ENCODE measurements at places on chromosomes 13 and 19. TPM values are rescaled to one million over a fixed set of nuclear protein-coding genes. Genes with fewer than 3 reads are reported as not detected.

The SLC46A3 gene
- total RNA-seq = 12.6 TPM

DNA sequence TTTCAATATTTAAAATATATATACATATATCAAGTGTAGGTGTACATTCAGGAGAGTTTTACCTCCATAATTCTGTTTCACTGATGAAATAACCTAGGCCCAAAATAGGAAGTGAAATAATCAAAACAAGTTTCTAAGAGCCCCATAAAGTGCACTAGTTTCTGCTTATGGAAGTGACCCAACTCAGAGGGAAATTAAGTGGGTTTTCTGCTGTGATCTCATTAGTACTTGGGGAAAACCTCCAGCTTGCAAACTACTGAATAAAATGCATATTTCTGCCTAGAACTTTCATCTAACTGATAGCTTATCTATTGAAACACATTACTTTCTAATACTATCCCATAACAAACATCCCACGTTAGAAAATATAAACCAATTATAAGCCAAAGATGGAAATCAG, 45.4 kb upstream of the MIR17HG start:
- DNase-seq = no peak

The PPM1N gene
- 1.4 TPM for total RNA-seq

DNA sequence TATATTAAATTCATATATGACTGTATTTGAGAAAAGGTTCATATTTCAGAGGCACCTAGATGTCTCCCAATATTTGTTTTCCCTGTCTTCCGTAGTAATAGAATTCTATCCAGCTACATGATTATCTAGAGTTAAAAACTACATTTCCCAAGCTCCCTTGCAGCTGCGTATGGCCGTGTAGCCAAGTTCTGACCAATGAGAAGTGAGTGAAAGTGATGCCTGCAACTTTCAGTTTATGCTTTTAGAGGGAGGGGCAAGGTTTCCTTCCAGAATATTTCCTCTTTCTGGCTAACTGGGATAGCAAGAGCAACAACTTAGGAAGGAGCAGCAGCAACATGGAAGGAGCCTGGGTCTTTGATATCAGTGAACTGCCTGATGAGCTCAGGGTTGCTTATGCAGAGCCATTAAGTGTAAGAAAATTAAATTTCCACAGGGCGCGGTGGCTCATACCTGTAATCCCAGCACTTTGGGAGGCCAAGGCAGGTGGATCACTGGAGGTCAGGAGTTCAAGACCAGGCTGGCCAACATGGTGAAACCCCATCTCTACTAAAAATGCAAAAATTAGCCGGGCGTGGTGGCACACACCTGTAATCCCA, 23.2 kb upstream of the CYP2A13 start:
- no peak for DNase-seq

The CFAP97D2 gene
- total RNA-seq = not detected

DNA sequence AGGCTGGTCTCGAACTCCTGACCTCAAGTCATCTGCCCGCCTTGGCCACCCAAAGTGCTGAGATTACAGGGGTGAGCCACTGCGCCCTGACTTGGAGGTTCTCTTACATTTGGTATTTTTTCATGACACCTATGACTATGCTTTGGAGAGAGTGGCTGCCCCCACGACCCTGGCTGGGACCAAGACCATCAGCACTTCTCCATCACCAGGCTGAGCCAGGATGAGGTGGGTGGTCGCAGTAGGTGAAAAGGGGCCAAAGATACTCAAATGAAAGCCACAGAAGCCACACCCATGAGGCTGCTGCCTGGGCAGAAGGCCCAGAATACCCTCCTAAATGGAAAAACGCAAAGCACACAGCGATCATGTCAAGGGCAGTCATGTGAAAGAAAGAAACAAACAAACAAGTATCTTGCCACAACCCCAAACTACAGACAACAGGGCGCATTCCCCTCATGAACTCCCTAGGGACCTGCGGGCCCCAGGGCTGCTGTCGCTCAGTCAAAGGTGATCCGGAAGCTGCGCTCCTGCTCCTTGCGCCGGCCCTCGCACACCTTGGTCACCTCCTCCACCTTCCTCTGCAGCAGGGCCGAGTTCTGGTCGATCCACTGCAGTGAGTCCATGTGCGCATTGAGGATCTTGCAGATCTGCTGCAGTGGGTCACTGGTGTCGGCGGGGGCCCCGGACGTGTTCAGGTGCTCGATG, 11.2 kb upstream of the IL4I1 start:
- no peak for DNase-seq

- DNase-seq = no peak
Measured at GRCh38 chr13:111228262-111229144, 91.9 kb upstream of the TEX29 start.

GRCh38 chr19:51129716-51130115, 5.0 kb downstream of the SIGLEC9 start:
- DNase-seq = no peak

DNA sequence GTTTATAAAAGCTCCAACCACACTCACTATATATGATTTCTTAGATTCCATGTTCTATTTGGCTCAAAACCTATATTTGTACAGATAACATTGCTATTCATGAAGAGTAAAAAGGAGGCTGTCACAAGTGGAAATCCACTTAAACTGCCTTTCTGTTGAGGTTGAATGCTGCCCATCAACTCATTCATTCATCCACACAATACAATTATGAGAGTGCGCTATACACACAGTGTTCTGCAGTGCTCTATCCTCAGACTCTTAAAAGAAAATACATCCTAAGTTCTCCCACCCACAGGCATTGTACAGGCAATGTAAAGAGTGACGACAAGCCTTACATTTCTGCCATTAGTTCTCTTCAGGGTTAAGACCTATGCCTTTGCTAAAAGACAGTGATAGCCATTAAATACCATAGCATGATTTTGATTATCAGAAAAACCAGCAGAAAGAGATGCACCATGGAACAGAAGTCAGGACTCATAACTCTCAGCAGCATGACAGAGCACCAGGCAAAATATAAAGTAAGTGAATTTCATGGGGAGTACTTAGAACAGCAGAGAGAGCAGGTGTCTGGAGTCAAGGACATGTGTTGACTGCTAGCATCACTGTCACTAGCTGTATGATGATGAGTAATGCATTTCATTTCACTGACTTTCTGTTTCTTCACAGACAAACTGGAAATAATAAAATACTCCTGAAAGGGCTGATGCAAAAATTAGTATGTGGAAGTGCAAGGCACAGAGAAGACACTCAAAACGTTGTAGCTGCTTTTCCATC, 218.0 kb downstream of the RBM26 start:
- DNase-seq = no peak
